ENCODE measurements at places on chromosomes 6 and 20.

- no peak for DNase-seq
Observed at GRCh38 chr6:111823831-111824607, 49.2 kb downstream of the FYN start.

GRCh38 chr20:23205611-23206041 is 119.5 kb upstream of the CD93 start:
- DNase-seq, result no peak

- no peak for DNase-seq
Observed at GRCh38 chr6:135910790-135911618, 59.5 kb downstream of the PDE7B start.

GRCh38 chr6:111474106-111474505 is 8.9 kb downstream of the REV3L start:
- DNase-seq, result no peak

- no peak for DNase-seq
Observed at GRCh38 chr20:18567739-18568091, 483 bp downstream of the SMIM26 start.

- no peak for DNase-seq
Observed at GRCh38 chr6:145813285-145814034, 1.1 kb downstream of the FBXO30 start.

GRCh38 chr20:62175711-62176110 is 7.1 kb upstream of the MTG2 start:
- DNase-seq, result no peak

DNA sequence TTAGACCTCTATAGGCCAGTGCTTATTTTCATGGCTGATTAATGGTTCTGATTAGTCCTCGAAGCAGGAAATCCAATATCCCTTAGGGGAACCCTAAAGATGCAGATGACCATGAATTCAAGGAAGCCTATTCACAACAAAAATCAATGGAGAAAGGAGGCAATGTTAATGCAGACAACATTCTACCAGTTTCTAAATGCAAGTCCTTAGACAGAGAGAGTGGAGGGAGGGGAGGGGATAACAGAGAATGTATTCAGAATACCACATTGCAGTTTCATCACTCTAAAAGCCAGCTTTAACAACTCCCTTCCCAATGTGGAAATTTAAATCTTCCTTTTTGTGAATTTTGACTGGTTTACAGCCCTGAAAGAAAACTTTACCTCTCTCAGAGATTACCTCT is 87.1 kb upstream of the POU3F2 start:
- DNase-seq, result no peak

- no peak for DNase-seq
Observed at GRCh38 chr20:3223651-3223993, 14.3 kb downstream of the ITPA start.

- DNase-seq, result no peak
Observed at GRCh38 chr6:2948228-2949025, 22.9 kb downstream of the SERPINB6 start.

DNA sequence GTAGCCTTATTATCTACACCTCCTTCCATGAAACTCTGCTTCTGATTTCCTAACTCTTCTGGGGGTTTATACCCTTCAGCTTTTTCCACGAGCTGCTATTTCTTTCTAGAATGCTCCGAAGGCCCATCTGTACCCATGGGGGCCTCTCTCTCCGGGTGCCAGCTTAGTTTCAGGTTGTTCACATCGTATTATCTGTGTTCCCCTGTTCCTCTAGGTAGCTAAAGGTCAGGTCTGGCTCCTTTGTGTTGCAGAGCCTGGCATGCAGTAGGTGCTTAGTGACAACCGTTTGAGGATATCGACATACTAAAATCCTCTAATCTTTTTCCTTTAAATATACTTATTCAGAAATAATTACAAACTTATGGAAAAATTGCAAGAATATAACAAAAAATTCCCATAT is 73.0 kb downstream of the UST start:
- DNase-seq, result no peak

Measured in activated T-cell treated with anti-CD3 and anti-CD28 coated beads for 24 hours (primary cell).